ENCODE measurements at places on chromosomes 7 and 10.

- no peak for DNase-seq
Observed at GRCh38 chr7:151752816-151753595, 123.9 kb downstream of the PRKAG2 start.

DNA sequence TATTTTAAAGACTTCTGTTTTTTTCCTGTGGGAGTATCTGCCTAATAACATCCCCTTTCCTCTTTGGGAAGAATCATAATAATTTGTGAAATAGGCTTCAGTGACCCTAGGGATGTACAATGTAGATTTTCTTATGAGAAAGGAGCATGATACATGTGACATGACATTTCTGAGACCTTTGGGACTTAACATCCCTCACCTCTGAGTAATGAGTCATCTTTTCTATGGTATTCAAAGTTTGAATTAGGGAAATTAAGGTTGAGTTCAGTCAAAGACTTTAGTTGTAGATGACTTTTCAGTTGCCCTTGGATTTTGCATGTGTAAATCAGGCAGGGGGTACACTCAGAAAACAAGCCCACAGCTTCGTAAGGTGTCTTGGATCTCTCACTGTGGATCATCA is 14.3 kb downstream of the GRK5 start:
- DNase-seq: no peak

DNA sequence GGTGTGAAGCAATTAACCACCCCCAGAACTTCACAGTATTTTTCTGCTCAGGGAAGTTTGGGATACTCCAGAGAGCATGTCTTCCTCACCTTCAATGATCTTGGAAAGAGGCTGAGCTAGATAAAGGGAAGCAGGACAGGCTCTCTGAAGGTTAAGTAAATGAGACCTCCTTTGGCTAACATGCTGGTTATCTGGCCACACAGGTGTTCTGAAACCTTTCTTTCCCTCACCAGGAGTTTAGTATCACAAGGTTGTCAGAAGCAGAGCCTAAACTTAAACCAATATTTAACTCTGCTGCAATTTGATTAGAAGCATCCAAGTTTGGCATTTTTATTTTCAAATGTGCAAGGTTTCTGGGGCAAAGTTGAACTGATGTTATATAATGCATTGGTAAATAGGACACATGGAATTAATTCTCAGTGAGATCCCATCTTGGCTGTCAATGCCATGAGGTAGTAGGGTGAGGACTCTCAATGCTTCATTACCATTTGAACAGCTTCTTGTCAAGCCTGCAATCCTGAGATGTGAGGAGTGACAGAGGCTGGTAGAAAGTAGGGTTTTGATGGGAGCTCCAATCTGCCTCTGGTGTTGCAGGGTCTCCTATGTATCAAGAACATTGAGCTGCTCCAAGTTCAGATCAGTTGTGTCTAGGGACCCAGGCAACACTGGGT is 3.6 kb upstream of the PNLIP start:
- DNase-seq: no peak

DNA sequence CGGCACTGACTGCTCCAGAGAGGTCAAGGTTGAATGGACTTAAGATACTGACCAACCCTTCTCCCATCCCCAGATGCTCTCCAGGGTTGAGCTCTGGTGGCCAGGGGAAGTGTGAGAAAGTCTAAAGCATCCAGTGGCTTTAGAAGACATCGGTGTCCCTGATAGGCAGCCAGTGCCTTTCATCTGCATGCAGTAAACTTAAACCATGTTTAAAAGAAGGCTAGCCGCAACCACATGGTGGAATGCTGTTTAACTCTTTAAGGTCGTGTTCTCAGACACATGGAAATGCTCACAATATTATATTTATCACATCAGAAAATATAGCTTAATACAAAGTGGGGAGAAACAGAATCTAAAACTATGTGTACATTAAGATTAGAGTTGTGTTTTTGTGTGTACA is 137.0 kb downstream of the CNNM2 start:
- DNase-seq: no peak

- no peak for DNase-seq
Observed at GRCh38 chr10:11026773-11027172, 9.1 kb downstream of the CELF2 start.

- no peak for DNase-seq
Observed at GRCh38 chr7:128390871-128391565, 18.8 kb downstream of the IMPDH1 start.

DNA sequence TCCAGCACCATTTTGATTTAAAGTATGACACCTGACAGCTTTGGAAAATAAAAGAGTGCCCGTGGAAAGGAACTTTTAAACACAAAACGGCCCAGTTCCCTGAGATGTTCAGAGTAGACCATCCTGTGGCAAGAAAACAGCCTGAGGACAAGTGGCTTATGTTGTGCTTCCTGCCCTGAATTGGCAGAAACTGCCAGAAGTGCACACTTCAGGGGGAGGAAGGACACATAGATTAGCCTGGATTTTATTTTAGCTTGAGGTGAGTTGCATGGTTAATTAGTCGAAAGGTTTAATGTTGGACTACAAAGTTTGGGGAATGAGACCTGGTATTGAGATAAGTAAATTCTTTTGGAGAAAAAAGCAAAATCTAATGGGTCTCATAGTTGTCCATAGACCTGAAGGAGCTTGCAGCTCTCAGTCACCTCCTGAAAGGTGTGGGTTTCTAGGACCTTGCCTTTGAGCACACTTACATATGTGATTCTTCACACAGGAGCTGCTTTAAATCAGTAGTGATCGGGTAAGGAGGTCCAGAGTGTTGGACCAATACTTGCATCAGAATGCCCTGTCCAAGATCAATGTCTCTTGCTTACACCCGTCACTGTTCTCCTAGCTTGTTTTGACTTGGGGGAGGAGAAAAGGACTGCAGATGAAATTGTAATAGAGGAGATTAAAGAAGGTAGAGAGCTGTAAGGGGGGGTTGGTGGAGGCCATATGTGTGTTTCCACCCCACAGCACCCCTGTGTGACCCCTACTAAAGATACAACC is 4.9 kb downstream of the ITIH2 start:
- no peak for DNase-seq

DNA sequence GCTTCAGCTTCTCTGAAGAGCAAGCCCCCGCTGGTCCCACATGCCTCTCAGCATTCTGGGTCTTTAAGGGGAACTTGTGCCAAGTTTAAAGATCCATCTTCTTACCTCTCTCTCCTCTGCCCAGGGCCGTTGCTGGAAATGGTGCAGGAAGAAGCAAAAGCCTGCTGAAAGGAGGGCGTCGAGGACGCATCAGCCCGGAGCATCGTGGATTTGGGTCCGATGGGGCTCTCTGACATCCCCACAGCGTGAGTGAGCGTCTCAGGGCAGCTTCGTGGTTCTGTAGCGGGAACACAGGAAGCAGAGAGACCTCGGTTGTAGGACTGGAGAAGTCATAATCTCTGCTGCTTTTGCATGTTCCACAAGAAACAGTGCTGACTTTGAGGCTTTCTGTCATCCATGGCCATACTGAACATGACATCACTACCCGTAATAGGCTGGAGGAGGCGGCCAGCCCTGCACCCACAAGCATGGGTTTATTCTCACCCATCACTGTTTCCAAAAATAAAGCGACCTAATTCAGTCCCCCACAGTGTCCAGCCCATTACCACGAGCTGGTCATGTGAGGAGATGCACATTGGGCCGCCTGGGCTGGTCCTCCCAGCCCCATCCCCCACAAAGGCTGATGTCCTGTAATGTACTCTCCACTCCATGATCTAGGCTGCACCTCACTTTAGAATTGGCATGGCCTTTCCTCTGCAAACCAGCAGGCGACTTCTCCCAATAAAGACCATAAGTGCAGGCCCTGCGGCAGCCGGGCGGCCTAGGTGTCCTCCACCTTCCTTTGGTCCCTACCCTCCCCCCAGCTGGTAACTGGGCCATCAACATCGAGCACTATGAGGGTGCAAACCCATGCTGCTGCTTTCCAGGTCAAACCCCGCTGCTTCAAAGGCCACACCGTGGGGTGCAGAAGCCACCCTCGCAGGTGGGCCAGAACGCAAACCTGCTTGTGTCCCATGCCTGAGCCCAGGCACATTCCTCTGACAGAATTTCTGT is 276.9 kb downstream of the TNS3 start:
- DNase-seq: no peak

GRCh38 chr7:114310345-114311110 is 104.1 kb upstream of the FOXP2 start:
- DNase-seq: no peak

- no peak for DNase-seq
Observed at GRCh38 chr10:117249493-117250093, 8.7 kb downstream of the SLC18A2 start.

DNA sequence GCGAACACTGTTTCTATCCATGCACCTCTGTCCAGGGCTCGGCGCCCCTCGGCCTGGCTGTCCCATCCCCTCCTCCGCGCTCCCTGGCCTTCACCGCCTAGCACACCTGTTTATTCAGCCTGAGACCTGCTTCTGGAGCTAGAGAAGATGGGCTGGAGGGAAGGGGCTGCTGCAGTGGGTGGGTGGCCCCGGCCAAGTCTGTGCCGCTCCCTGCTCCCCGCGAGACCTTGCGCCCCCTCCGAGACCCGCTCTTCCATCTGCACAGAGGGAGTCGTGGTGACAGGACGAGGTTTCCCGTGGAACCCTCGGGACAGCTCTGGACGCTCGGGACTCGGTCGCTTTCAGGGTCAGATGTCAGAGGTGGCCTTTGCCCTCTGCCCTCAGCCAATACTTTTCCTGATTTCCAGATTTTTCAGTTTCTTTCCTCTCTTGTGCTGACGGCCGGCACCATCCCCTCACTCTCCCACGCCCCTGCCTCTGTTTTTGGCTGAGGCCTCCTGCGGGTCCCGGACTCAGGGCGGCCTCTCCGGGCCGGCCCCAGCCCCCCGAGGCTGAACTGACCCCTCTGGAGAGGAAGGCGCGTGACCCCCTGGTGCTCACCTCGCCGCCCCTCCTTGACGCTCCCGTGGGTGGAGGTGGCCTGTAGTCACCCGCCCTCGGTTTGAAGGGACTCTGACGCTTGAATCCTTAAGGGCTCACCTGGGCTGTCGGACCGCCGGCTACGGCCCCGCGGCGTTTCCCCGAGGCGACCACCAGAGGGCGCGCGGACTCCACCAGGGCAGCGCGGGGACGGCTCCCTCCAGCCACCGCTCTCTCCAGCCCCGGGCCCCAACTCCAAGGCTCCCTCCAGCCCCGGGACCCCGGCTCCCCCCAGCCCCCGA is 15.6 kb downstream of the SHH start:
- peak; percentile 49 for DNase-seq

DNA sequence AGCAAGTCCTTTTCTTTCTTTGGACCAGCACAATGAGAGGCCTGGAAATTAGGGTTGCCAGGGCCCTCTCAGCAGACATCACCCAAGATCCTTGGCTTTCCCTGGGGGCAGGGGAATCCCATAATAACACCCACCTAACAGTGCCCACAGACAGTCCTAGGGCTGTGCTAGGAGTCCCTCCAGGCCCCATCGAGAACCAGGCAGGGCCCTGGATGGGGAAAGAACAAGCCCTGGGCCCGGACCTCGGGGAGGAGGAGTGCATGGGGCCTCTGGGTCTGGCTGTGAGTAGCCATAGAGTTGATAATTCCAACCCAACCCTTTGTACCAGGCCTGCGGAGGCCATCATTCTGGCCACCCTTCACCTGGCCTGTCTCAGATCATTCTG is 201.2 kb upstream of the ZMIZ1 start:
- no peak for DNase-seq
